PC-9 (cell line): ENCODE measurements at places on chromosomes 13 and 19.

DNA sequence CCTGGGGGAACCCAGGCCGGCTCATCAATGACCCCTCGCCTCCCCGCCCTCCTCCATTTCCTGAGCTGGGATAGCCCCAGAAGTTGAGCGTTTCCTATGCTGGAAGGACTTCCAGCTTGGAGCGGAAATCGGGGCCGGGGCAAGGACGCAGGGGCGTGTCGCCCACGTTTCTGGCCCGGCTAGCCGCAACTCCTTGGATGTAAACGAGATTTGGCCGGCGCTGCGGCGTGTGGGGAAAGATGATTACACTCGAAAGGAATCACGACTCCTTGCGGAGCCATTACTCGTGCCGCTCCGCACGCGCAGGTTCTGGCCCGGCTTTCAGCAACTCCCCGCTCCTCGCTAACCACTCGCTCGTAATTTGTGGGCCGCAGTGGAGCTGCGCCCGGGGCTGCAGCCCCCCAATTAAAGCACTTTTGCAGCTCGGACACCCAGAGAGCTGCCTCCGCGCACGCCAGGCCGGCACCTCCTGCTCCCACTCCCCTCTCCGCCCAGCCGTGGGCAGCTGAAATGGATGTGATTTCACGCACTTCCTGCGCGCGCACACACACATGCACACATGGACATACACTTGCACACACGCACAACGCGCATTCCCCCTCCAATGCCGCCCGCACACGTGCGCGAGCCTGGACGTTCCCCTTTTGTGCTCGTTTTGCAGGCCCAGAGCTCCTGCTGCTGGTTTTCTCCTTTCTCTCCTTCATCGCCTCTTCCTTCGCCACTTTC lies 15.7 kb downstream of the ZIC5 start:
- no peak for DNase-seq

DNA sequence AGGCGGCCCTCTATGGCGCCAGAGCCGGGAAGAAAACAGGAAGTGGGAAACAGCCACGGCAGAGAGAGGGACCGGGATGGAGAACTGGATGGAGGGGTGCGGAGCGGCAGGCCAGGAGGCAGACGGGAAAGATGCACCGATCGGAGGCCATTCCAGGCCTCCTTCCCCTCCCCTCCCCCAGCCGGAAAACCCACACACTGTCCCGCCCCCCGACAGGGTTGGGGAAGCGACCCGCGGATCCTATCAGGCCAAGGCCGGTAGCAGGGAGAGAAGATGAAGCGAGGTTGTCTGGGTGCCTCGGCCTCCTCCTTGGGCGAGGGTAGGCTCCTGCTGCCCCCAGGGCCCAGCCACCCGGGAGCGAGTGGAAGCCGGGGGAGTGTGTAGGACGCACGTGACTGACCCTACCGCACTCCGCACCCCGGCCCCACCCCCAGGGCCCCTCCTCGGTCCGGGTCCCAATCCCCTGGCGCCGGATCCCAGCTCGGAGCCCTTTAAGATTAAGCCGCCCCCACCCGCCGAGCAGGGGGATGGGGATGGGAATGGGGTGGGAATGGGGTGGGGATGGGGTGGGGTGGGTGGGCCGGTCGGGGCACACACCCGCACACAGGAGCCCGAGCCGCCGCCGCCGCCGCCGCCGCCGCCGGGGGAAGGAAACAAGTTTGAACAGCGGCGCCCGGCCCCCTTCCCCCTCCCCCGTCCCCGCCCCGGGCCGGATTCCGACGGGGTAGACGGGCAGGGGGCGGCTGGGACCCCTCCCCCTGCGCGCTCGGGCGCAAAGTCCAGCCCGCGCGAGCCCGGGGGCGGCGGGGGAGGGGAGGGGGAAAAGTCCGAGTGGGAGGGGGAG lies 1.5 kb downstream of the ERF start:
- peak; percentile 64 for DNase-seq

DNA sequence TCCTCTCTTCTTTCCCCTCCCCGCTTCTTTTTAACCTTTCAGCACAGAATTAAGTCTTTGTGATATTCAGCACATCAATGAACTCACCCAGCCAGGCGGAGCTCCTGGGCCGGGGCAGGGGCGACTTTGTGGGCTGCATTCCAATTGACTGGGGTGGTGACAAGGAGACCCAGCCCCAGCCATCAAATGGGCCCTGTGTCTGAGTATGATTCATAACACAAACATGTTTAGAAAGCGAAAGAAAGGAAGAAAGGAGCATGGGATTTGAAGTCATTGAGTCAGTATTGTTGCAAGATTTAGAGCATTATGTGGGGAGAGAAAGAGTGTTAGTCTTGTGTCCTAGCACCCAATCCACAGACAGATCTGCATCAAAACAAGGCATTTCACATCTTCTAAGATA lies 185.3 kb downstream of the LHFPL6 start:
- DNase-seq, result peak; percentile 28

GRCh38 chr19:38304866-38305429 lies 897 bp downstream of the C19orf33 start:
- DNase-seq, result peak; percentile 98

GRCh38 chr19:14160017-14160703 lies 23.8 kb upstream of the ASF1B start:
- DNase-seq, result no peak

GRCh38 chr19:5990289-5990797 lies 12.4 kb upstream of the RANBP3 start:
- no peak for DNase-seq

- DNase-seq, result no peak
These were observed 16.7 kb upstream of the EPOR start for GRCh38 chr19:11400798-11401197.
